AG04449 (cell line): ENCODE measurements at places on chromosomes 1 and 21.
A peak's percentile ranks its signal among the peaks of the same experiment; 100 is the strongest.

DNA sequence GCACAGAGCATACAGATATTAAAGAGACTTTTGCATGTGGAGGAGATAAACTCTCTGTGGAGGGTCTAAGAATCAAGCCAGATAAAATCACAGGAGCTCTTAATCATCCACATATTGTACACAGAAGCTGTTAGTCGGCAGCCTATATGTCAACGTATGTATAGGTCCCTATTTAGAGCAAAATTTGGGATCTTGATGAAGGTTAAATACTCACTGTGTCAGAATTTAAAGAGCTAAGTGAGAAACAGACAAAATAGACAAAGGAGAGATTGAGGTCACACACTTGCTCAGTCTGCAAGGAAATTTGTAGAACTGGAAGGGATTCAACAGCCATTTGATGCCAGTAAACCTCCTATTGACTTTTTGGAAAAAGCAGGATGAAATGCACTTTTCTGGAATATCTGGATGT, 4.1 kb upstream of the IRF2BP2 start:
- no peak for DNase-seq

DNA sequence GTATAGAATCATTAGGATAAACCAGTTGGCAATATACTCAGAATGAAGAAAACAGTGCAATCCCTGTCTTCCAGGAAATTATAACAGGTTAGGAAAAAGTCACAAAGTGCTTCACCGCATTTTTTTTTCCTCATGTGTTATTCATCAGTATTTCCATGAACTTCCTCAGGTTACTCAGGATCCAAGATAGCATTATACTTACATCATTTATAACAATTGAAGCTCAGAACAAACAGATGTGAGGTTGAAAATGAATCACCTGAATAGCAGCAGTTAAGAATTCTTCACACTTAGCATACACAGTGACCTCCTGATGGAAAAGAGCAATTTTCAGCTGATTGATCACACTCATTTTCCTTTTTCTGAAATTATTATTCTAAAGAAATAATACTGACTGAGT, 1040.7 kb upstream of the B3GALT2 start:
- no peak for DNase-seq

- no peak for DNase-seq
Observed at GRCh38 chr21:37983336-37984095, 67.3 kb upstream of the KCNJ6 start.

DNA sequence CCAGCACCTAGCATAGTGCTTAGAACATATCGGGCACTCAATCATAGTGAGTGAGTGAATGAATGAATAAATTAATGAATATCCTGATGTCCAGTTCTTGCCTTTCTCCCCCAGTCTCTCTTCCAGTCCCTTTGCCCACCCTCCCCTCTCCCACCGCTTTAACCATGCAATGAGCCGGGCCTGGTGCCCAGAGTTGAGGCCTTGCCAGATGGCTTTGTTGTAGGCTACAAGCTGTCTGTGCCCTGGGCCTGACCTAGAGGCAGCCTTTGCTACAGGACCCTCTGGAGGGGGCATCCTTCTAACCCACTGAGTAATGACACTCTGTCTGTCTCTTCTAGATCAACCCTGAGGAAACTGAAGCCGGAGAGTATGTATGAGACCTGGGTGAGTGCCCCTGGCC, 6.9 kb downstream of the CASQ1 start:
- DNase-seq: no peak

GRCh38 chr1:161115132-161115711, 2.6 kb downstream of the PFDN2 start:
- no peak for DNase-seq

DNA sequence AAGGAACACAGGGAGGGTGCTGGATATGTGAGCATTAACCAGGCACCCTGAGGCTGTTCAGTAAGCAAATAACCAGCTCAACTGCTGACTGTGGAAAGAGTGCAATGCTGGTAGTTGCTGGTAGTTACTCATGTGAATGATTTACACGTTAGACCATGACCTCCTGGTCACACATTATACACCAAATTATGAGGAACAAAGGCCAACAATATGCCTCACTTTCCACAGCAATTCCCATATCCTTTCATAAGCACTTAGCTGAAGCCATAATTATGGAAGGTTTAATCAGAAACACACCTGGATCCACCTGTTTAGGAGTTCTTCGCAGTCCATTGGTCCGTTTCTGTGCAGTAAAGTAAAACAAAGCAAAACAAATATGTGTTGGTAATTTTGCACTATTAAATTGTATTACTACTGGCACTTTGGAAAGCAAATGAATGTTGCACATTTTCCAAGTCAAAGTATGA, 281.8 kb downstream of the VAV3 start:
- DNase-seq: no peak

DNA sequence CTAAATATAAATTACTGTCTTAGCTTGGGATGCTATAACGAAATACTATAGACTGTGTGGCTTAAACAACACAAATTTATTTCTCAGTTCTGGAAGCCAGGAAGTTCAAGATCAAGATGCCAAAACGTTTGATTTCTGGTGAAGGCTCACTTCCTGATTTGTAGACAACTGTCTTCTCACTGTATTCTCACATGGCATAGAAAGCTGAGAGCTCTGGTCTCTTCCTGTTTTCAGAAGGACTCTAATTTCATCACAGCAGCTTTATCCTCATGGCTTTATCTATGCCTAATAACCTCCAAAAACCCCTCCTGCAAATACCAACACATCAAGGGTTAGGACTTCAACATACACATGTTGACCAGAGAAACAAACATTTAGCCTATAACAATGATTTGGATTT, 1795.5 kb downstream of the MRPL39 start:
- DNase-seq: no peak

- no peak for DNase-seq
Observed at GRCh38 chr1:156789621-156790318, 22.4 kb downstream of the PRCC start.

DNA sequence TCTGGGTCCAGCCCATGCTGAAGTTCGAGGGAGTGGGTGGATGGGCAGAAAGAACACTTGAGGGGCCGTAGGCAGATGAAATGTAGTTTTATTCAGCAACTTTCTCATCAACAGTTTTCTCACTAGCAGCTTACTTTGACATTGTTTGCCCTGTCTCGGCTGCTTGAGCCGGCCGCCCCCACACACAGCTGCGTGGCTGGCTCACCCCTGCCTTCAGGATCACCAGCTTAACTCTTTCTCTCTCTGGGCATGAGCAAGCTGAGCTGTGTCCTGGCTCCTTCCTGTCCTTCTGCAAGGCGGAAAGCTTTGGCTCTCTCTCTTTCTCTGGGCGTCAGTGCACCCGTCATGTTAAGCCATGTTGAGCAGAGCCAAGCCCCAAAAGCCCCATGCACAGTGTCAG, 104.4 kb upstream of the GNG12 start:
- DNase-seq: no peak

DNA sequence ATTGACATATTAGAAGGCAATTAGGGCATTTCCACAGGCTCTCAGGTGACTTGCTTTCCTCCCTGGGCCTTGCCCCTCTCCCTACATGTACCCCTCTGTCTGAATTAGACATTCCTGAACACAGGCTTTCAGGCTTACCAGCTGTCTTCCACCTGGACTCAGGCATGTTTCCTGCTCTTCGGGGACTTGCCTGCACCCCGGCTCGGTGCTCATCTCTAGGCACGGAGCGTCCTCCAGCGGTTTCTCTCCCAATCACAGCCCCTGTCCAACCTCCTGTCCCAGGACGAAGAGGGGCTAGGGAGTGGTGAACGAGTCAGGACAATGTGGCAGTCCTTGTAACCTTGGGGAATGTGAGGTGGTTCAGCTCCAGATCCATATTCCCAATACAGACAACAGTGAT, 4.2 kb downstream of the PROK1 start:
- no peak for DNase-seq

GRCh38 chr1:16133007-16133961, 22.6 kb downstream of the EPHA2 start:
- DNase-seq: no peak

DNA sequence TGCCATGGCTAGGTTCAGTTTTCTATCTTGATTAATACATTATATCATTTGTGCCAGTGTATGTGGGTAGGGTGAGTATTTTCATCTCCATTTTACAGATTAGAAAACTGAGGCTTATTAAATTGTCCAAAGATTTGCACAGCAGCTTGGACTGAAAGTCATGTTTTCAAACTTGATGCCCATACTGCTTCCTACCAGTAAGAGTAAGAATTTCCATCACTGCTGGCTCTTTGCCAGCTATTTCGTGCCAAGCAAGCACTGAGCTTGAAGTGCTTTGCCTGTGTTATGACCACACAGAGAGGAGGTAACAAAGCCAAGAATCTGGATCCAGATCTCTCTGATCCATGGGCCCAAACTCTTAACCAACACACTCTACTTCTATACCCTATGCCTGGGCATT, 295.0 kb downstream of the VAV3 start:
- no peak for DNase-seq

GRCh38 chr21:34732388-34732821, 63.6 kb downstream of the CLIC6 start:
- DNase-seq: no peak

GRCh38 chr1:76501586-76502219, 365.6 kb upstream of the ST6GALNAC5 start:
- no peak for DNase-seq

- DNase-seq: no peak
Observed at GRCh38 chr1:157087030-157087429, 12.6 kb downstream of the ETV3L start.

- DNase-seq: no peak
Observed at GRCh38 chr1:62274496-62275485, 44.4 kb downstream of the KANK4 start.

DNA sequence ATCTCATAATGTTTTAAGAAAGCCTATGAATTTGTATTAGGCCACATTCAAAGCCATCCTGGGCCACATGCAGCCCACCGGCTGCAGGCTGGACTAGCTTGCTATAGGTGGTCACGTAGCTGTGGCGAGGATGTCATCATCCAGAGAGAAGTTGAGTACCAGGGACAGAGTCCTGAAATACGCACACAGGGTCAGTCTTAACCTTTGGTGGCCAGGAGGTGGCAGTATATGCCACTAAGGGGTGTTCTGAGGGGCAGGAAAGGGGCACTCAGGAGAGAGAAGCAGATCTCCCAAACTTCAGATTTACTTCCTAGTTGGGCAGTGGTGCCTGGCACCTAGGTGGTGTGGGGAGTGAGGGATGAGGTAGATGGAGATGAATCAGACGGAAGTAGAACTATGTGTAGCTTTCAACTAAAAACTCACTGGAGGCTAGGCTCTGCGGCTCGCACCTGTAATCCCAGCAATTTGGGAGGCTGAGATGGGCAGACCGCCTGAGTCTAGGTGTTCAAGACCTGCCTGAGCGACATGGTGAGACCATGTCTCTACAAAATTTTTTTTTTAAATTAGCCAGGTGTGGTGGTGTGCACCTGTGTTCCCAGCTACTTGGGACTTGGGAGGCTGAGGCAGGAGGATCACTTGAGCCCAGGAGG, 16.3 kb upstream of the CDK18 start:
- DNase-seq: no peak

DNA sequence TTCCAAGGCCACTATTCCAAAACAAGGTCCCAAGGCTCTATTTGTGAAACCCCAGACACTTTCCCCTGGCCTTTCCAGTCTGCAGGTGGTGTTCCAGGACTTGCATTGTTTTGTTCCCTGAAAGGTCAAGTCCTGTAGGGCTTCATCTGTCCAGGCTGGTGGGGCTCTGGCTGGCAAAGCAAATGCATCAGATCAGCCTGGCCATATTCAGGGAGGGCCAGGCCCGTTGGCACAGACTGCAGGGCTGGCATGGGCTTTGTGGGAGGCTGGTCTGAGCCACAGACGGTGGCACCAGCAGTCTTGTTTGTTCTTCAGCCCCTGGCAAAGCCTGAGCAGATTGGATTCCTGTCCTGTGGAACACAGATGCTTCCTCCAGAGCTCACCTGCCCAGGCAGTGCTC, 93.0 kb downstream of the SPATA46 start:
- no peak for DNase-seq

- no peak for DNase-seq
Observed at GRCh38 chr1:94349853-94350252, 68.3 kb upstream of the ABCD3 start.

DNA sequence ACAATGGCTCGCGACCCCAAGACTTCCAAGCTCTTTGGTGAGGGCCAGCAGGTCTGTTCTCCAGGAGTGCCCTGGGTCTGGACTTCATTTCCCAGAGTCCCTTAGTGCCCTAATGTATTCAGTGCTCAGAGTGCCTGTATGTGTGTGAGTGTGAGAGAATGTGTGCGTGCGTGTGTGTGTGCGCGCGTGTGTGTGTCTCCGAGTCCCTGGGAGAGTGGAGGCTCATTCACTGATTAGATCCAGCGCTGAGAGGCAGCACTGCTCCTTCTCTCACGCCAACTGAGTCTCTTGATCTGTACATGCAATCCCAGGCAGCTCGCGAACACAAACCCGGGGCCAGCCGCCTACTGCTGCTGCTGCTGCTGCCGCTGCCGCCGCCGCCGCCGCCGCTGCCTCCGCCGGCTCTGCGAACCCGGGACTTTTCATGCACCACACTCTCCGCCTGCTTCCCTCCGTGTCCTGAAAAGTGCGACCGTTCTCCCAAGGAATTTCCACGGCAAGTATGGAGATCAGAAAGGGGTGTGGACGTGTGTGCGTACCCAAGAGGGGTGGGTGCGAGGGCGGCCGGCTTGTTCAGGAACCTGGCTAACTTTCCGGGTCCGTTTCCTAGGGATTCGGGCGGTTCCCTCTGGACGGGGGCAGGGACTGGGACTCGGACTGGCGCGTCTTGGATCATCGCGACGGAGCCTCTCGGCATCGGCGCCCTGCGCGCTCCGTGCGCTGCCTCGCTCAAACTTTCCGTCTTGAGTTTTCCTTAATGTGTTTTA, at the start of gene RNF220:
Gene RNF220, plus strand, starts transcription at position 225 of the 767 bp plus-strand sequence.
- peak; percentile 16 for DNase-seq

GRCh38 chr1:19616489-19616888, 27.6 kb upstream of the NBL1 start:
- DNase-seq: no peak

DNA sequence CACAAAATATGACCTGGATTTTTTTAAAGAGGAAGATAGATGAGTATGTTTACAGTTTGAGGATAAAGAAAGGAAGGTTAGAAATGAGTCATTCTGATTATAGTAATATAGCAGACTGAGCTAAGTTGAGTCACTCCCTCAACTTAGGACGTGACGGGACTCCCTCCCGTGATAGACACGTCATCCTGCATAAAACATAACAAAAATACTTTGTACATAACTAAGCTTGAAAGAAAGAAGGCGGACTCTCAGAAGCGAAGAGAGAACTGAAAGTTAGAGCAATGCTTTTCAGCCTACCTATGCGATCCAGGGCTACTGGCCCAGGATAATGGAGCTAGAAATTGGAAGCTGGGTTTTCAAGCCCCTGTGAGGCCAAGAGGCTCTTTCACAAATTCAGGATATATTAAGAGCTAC, 53.0 kb upstream of the DESI2 start:
- DNase-seq: peak; percentile 84

DNA sequence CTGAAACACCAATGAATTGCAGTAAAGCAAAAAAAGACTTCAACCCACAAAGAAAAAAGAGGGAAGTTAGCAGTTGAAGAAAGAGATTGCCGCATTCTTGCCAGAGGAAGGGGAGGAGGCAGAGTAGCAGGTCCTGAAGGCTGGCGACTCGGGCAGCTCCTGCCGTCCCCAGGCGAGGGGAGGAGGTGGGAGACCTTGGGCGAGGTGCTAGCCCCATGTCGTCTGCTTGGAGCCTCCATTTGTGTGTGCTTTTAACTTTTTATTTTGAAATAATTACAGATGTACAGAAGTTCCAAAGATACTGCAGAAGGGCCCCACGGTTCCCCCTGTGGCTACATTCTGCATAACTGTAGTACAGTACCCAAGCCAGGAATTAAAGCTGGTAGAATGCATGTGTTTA, 6.7 kb downstream of the TRPM2 start:
- no peak for DNase-seq

GRCh38 chr1:103790172-103790571, 40.5 kb downstream of the AMY1C start:
- DNase-seq: no peak

GRCh38 chr1:182666706-182667105, 17.7 kb downstream of the RGS8 start:
- no peak for DNase-seq
